ENCODE measurements at places on chromosomes 3 and 15. TPM values are rescaled to one million over a fixed set of nuclear protein-coding genes. Genes with fewer than 3 reads are reported as not detected.

- DNase-seq: no peak
- H3K27ac ChIP-seq: no peak overlapping the region
- H3K27me3 ChIP-seq: no peaks in the 10 kb centered on the region
Measured at GRCh38 chr3:100006570-100007271, 107.6 kb downstream of the FILIP1L start.

DNA sequence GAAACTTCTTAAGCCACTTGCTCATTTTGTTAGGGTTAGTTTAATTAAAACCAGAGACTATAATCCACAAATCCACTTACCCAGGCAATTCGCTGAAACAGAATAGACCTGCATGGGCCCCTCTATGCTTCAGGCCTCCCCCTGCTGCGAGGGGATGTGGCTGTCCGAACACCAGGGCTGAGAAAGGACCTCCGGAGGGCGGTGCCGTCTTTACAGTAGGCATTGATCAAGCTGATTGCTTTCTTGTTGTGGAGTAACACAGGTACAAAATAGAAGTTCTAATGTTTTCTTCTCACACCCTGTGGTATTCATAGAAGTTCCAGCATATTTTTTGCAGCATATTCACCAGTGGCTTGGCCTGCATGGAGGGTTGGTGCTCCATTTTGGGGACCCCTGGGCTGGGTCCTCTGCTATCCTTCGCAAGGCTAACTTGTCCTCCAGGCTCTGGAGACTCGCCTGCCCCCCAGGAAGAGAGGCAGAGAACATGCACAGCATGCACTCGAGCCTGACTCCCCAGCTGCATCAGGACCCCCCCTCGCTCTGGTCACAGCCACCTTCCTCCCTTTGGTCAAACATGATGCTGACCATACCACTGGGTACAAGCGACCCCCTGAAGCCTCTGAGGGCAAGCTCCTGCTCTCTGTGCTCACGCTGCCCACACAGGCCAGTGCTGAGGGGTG is 55.3 kb downstream of the TPRA1 start:
- H3K27ac ChIP-seq: no peak overlapping the region
- H3K4me1 ChIP-seq: no peaks in the 10 kb centered on the region
- H3K36me3 ChIP-seq: no peaks in the 10 kb centered on the region
- peaks cover 4% of the 10 kb centered on the region for H3K27me3 ChIP-seq
- no peak overlapping the region for H3K4me3 ChIP-seq

DNA sequence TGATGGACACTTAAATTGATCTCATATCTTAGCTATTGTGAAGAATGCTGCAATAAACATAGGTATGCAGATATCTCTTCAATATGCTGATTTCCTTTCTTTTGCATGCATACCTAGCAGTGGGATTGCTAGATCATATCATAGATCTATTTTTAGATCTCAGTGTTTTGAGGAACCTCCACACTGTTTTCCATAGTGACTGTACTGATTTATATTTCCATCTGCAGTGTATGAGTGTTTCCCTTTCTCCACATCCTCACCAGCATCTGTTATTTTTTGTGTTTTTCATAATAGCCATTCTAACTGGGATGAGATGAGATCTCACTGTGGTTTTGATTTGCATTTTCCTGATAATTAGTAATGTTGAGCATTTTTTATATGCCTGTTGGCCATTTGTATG is 17.1 kb upstream of the RASA2 start:
- no peaks in the 10 kb centered on the region for H3K27me3 ChIP-seq
- H3K36me3 ChIP-seq: no peaks in the 10 kb centered on the region
- no peak overlapping the region for H3K27ac ChIP-seq
- H3K4me1 ChIP-seq: peaks cover 3% of the 10 kb centered on the region
- no peak overlapping the region for H3K4me3 ChIP-seq

GRCh38 chr3:31047673-31048072 is 153.2 kb upstream of the GADL1 start:
- no peak for DNase-seq
- no peak overlapping the region for H3K4me3 ChIP-seq
- H3K27me3 ChIP-seq: peaks cover 4% of the 10 kb centered on the region
- H3K36me3 ChIP-seq: no peaks in the 10 kb centered on the region
- no peak overlapping the region for H3K27ac ChIP-seq
- peaks cover 3% of the 10 kb centered on the region for H3K4me1 ChIP-seq

Gene SPINK8
- not detected for total RNA-seq

Gene BCHE
- not detected for total RNA-seq

Measured in activated naive CD8-positive, alpha-beta T cell treated with anti-CD3 and anti-CD28 coated beads for 36 hours (primary cell).